ENCODE measurements at places on chromosomes 11 and 22. TPM values are rescaled to one million over a fixed set of nuclear protein-coding genes. Genes with fewer than 3 reads are reported as not detected.

BANF1 gene
- total RNA-seq = 92.9 TPM

IGSF9B gene
- 38.6 TPM for total RNA-seq

PATE2 gene
- not detected for total RNA-seq

PNPLA3 gene
- not detected for total RNA-seq

APOBEC3F gene
- 18.4 TPM for total RNA-seq

TSPAN18 gene
- total RNA-seq = 17.1 TPM

INS gene
- total RNA-seq = not detected

TYR gene
- total RNA-seq = not detected

MAFF gene
- 6.8 TPM for total RNA-seq

GGT1 gene
- total RNA-seq = 27.1 TPM

MS4A14 gene
- total RNA-seq = not detected

LARGE2 gene
- total RNA-seq = 5.1 TPM

Data from CD4-positive, alpha-beta memory T cell (primary cell).